NCI-H1048 (cell line): ENCODE measurements at places on chromosomes 16 and 17.

- no peak for DNase-seq
These were observed 1.8 kb downstream of the TPSD1 start for GRCh38 chr16:1257561-1258224.

GRCh38 chr16:59586331-59586730, 852.2 kb upstream of the GOT2 start:
- no peak for DNase-seq

DNA sequence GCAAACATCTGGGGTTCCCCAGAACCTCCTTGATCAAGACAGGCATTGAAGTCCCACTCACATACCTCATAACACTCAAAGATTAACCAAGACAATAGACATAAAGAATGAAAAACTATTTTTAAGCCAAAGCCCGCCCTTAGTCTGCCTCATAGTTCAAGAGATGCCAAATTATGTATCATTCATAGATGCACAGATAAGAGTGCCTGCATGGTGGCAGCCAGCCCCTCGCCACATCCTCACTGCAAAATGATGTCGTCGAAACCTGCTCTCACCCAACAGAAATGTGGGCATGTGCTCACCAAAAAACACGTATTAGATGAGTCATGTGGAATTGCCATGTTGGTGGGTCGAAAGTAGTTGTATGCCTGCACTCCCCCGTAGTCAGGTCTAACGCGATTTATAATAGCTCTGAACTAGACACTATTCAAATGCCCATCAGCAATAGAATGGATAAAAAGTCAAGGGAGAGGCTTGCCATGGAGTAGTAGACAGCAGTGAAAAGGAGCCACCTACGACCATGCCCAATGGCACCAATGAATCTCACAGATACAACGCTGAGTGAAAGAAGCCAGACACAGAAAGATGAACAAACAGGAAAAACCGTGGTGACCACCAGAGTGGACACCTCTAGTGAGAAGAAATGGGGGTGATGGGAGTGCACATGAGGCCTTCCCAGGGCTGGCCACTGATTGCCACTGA, 64.8 kb downstream of the C16orf95 start:
- no peak for DNase-seq

DNA sequence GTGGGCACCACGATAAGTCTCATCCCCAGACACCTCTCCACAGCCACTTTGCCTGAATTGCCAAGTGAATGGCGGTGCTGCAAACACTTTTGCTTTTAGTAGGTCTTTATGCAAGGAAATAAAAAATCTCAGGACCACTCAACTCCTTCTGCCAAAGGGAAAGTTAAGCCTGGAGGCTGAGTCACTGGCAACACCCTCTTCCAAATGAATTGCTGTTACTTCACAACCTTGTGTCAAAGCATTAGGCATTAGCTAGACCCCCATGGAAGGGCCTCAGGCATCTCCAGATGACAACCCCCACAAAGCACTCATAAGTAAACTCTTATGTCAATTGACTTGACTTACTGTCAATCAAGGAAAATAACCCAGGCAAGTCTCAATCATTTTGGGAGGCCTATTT, 43.0 kb downstream of the RNF112 start:
- DNase-seq, result no peak

GRCh38 chr16:79429381-79430190, 171.0 kb downstream of the MAF start:
- no peak for DNase-seq

- no peak for DNase-seq
These were observed 157.6 kb downstream of the CPPED1 start for GRCh38 chr16:12646098-12646489.

GRCh38 chr16:88700636-88701482, 5.3 kb downstream of the RNF166 start:
- DNase-seq, result no peak

DNA sequence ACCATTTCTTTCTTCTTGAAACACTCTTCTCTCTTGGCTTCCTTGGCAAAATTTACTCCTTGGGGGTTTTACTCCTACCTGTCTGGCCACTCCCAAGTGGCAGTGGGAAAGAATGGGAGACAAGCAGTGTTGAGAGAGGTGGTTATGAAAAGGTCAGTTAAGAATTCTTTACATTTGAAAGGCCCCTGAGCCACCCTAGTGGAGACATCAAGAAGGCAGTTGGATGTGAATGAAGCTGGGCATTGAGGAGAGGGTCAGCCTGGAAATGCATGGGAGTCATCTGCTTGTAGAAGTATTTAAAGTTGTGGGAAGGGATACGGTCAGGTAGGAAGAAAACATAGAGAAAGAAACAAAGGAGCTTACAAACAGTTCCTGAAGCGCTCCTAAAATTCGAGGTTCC, 42.3 kb upstream of the CCNF start:
- no peak for DNase-seq

- DNase-seq, result no peak
These were observed 4.9 kb downstream of the RUNDC1 start for GRCh38 chr17:42985225-42985624.

DNA sequence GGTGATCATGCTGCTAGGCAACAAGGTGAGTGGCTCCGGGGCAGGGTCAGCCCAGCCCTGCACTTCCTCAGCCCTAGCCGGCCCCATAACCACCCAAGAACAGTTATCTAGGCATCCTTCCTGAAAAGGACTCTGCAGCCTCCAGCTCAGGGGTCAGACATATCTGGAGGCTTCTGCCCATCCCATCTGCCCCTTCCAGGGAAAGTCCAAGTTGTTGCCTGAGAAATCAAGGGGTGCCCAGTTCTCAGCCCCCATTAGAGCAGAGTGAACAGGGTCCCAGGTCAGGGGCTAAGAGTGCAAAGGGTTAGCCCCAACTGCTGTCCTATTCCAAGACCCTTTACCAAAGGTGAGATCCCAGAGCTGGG, 4.1 kb upstream of the NHERF1 start:
- no peak for DNase-seq

- DNase-seq, result no peak
These were observed 232.1 kb downstream of the MRTFB start for GRCh38 chr16:14303182-14303618.

DNA sequence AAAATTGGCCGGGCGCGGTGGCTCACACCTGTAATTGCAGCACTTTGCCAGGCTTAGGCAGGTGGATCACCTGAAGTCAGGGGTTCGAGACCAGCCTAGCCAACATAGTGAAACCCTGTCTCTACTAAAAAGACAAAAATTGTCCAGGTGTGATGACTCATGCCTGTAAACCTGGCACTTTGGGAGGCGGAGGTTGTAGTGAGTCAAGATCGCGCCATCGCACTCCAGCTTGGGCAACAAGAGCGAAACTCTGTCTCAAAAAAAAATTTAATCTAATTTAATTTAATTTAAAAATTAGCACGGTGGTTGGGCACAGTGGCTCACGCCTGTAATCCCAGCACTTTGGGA, 1.6 kb upstream of the HBQ1 start:
- no peak for DNase-seq

GRCh38 chr16:53581784-53582183, 78.8 kb upstream of the AKTIP start:
- no peak for DNase-seq

- no peak for DNase-seq
These were observed 376.6 kb upstream of the XYLT1 start for GRCh38 chr16:17847234-17847795.

DNA sequence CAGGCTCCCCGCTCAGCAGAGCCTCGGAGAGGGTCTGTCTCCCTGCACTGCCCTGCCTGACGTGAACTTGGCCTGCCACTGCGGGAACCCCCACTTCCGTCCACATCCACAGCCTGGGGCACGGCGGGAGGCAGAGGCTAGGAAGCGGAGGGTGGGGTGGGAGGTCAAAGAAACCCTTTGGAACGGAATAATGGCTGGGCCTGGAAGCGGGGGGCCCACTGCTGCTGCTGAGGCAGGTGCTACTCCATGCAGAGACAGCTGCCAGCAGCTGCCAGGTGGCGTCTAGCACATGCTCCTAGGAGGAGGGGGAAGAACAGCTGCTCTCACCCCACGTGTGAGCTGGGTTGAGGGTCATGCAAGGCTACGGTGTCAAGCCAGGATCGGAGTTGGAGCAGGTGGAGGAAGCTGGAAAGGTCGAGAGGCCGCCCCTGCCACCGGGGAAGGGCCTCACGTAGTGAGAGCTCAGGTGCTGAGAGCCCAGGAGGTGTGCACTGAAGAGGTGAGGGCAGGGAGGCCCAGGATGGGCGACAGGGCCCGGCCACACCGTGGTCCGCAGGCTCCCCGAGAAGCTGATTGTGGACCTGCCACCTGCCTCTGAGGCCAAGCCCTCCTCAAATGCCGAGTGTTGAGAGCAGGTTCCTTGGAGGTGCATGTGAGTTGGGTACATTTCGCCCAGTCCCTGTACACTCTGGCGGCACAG, 9.8 kb downstream of the FSCN2 start:
- DNase-seq, result no peak

DNA sequence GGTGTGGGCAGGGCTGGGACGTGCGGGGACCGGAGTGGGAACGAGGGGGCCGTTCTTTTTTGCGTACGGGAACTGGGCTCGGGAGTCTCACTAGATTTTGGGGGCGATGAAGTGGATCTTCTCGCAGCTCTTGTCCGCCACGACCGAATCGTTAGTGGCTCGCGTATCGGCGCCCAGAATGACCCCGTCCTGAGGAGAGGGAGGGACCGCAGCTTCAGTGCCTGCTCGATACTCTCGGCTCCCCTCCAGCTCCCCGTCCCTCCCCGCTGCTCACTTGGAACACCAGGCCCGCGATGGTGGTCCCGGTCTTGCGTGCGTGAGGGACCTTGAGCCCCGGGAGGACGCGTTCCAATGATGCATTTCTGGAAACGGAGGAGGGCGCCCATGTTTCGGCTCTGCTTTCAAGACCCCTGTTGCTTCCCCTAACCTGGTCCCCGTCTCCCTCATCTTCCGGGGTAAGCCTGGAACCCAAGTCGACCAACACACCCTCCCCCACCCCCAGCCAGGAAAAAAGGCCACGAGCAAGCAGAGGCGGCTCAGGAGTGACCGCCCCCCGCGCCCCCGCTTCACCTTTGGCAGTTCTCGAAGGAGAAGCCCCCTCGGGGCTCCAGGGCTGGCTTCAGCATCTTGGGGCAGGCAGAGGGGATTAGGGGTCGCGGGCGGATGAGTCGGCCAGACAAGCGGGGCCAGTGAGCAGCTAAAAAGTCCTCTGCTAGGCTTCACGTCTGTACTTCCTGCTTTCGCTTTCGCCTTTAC, at the start of gene PSMB10:
PSMB10 (minus strand) TSS at position 727 of the 756 bp plus-strand sequence; CDS start at position 626, 101 bp downstream.
- DNase-seq, result no peak

GRCh38 chr17:35243561-35244340, 879 bp downstream of the SLFN5 start:
- DNase-seq, result no peak

GRCh38 chr16:66428682-66429251, 1.7 kb downstream of the BEAN1 start:
- DNase-seq, result no peak

- no peak for DNase-seq
These were observed 2.5 kb upstream of the ARL6IP1 start for GRCh38 chr16:18803569-18804462.

DNA sequence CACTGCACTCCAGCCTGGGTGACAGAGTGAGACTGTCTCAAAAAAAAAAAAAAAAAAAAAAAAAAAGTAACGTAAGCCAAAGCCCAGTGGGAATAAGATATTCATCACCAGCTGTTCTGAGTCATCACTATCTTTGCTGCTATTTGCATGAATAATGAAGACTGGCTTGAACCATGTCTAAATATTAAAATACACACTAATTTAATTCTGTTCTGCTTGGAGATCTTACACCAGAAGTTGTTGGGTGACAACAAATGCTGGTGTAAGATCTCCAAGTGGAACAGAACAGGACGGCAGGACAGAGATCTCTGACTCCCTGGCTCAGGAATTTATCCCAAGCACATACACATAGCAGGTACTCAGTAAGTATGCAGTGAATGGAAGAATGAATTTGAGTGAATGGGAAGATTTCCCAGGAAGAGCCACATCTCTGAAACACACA, 19.6 kb downstream of the DNAH17 start:
- no peak for DNase-seq

DNA sequence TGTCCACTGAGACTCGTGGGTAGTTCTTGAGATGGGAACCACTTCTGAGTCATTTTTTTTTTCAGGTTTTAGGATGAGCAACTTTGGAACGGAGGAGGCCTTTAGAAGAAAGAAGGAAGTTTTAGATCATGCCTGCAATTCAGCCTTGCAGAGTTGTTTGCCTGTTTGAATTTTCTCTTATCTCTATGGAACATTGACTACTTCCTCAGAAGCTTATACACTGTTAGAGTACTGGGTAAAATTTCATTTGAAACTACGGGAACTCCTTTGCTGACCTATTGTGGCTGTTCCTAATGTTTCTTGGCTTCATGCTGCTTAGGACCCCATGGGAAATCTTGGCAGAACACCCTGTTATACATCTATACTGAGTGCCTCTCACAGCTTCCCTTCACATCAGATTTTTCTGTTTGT, 70.8 kb downstream of the MAP2K6 start:
- no peak for DNase-seq

- peak; percentile 52 for DNase-seq
These were observed at the start of gene VPS25 for GRCh38 chr17:42773290-42774035. Gene VPS25 (plus strand): TSS chr17:42773449. CDS start chr17:42773476, 27 bp downstream.

GRCh38 chr16:47990676-47991075, 165.1 kb downstream of the ABCC12 start:
- no peak for DNase-seq

DNA sequence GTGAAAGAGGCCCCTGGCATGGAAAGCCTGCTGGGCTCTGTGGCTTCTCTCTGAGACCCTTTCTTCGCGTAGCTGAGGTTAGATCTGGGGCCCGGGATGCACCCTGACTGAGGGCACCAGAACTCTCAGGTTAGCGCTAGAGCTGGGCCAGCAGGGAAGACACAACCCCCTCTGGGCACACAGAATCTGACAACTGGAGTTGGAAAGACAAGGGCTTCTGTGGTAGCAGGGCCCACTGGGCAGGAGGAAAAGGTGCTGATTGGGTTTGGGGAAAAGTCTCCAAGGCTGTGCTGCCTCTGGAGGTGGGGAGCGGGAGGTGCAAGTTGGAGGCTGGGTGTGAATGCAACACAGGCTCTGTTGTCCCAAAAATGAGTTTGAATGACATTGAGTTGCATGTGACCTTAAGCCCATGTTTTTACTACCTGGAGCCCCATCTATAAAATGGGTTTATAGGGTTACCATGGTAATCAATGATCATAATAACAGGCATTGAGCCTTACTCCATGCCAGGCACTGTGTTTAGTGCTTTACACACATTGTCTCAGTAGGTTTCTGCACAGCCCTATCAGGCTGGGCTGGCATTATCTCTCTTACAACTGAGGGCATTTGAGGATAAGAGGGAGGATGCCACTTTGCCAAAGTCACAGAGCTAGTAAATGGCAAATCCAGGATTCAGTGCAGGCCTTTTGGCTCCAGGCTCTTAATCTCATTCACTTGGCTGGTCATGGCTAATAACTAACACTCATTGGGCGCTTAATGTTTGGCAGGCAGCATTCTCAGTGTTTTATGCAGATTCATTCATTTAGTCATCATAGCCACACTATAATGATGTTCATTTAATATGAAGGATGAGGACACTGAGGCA, 9.5 kb upstream of the IGFBP4 start:
- no peak for DNase-seq

GRCh38 chr17:50268026-50268425, 6.2 kb upstream of the TMEM92 start:
- DNase-seq, result no peak
